ENCODE measurements at places on chromosomes 2 and 18.

GRCh38 chr2:3622967-3623366 lies 28.1 kb downstream of the COLEC11 start:
- no peak for ATAC-seq

DNA sequence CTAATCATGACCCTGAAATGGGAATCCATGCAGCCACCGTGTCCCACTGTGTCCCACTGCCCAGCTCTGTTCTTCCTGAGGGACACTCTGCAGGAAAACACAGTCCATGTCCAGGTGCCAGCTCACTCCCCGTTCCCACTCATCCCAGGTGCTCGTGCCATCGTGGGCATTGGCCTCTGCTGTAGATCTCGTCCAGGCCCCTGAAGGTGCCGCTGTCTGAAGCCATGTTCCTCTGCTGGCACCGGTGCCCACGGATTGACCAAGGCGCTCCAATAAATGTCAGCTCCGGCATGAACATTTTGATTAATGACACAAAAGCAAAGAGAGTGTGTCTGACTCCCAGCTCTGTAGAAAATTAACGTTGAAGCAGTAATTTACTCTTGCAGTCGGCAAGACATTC lies 280.1 kb upstream of the SALL3 start:
- ATAC-seq = no peak

DNA sequence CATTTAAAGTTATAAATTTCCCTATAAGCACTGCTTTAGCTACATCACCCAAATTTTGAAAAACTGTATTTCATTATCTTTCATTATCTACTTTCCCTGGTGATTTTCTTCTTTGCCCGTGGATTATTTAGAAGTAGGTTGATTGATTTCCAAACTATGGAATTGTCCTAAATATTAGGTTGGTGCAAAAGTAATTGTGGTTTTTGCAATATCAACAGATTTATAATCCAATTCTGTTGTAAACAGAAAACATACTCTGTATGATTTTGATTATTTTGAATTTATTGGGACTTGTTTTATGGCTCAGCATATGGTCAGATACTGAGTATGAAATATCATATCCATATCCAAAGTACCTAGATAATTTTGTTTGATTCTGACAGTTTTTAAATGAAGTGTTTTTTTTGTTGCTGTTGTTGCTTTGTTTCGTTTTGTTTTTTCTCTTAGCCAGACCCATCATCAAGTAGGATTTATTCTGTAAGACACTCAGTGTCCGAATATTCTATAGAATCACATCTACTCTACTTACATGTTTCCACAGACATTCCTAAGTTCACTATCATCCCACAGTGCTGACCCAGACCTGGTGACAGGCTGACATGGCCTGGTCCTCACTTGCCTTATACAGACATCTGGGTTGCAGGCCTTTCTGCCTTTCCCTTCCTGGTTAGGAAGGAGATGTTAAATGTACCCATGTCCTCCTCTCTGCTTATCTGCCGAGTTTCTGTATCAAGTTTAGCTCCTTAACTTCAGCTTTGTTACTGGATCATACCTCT lies 2.1 kb upstream of the TRABD2A start:
- ATAC-seq = no peak

DNA sequence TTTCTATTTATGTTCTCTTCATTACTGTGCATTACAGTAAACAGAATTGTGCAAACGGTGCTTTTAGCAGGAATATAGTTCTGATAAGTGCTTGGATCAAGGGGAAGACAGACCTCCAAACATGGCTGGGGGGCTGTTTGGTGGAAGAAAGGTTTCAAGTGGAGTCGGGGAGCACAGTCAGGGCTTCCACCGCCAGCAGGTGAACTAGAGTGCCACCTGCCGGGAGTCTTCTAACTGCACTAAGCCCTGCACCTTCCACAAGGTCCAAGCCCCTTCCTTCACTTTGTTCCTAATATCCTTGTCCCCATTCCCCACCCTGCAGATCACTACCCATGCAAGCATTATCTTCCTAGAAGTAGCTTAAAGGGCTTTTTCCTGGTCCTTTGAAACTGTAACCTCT lies 11.1 kb downstream of the ONECUT2 start:
- no peak for ATAC-seq

DNA sequence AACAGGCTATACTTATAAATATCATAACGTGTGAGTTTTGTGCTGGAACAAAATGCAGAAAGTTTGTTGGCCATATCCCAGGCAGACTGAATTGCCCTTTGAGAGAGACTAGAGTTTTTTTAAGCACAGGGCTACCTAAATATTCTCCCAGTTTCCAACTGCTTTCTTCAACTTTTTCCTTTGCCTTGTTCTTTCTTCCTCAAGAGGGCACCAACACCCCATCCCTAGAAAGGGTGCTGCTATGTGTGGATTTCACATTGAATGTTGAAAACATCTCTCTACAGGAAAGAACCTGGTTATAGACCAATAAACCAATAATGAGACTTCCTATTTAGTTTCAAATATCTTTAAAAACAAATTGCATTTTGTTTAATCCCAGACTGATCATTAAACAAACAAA lies 87.9 kb downstream of the ICOS start:
- no peak for ATAC-seq

DNA sequence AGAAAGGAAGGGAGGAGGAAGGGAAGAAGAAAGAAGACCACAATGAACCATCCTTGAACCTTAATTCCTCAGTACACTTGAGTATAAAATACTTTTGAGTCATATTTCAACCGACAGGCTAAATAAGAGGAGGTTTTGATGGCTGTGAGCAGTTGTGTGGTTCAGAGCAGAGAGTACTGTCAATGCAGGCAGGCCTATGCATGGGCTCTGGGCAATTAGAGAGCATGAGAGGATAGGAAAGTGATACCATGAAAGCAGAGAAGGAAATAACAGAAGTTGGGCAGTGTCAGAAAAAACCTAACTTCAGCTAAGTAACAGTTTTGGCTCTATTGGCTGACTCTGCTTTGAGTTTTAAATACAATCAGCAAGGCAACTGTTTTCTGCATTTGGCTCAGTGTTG lies 123.6 kb upstream of the STK17B start:
- ATAC-seq = no peak

- ATAC-seq = no peak
These were observed 6.0 kb upstream of the ALPI start for GRCh38 chr2:232449964-232450363.

DNA sequence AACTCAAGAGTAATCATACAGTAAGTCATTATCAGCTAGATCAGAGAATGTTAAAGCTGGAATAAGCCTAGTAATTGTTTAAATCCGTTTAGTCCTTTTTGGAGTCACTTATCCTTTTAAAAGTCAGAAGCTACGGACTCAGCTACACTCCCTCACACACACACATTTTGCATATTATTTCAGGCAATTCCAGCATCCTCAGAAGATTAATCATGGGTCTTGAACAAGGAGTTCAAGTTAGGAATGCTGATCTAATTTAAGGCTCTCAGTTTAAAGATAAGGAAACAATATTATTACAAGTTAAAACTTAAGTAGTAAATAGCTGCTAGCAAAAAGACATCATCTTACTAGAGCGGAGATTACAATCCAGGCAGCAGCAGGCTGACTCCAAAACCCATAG lies 74.3 kb downstream of the GTF3C3 start:
- ATAC-seq = no peak

GRCh38 chr2:65354773-65355172 lies 77.6 kb downstream of the SPRED2 start:
- no peak for ATAC-seq

GRCh38 chr18:43277164-43277600 lies at the start of gene SYT4:
TSS of gene SYT4 (minus strand) at chr18:43277490. CDS start at chr18:43277281, 209 bp downstream.
- no peak for ATAC-seq

DNA sequence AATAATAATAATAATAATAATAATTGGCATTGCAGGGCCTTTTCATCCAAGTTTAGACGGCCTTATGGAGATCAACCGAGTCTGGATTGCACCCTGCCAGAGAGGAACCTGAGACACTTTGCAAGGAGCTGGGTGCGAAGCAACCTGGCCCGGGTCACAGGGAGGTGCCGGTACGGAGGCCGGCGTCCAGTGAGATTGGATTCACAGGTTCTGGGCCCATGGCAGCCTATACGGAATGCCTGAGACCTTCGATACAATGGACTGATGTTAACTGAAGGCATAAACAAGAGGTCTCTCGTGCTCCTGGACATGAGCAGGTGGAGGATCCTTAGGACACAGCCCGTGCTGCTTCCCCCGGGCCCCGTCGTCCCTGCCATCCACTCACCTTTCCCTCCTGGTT lies 416.5 kb upstream of the SALL3 start:
- ATAC-seq = no peak

DNA sequence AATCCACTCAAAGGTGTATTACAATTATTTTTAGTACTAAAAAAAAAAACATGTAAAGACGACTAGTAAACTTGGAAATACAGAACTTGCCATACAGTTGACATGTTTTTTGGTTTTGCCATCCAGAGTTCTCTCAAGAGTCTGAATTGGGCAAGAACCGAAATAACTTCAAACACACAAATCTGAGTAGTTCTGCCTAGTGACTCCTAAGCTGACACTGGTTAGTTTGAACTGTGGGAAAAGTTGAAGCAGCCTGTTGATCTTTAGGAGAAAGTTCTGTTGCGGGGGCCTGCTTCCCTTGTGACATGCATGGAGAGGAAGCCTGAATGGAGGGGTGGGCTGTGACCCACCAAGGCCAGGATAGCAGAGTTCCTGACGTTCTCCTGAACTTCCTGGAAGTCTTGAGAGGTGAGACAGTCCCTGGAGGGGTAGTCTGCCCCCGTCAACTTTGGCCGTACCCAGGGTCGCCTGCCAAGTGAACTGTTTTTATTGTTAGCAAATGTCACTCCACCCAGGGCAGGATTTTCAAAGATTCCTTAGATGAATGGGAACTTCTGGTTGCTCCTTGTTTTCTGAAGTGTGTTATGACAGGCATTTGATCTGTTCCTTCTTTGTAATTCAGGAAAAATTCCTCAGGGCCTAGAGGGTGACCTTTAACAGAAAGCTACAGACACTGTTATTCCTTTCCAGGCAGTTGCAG lies 85.6 kb upstream of the SPTBN1 start:
- ATAC-seq = no peak

- ATAC-seq = no peak
These were observed 655.2 kb downstream of the RNF144A start for GRCh38 chr2:7572450-7572849.

DNA sequence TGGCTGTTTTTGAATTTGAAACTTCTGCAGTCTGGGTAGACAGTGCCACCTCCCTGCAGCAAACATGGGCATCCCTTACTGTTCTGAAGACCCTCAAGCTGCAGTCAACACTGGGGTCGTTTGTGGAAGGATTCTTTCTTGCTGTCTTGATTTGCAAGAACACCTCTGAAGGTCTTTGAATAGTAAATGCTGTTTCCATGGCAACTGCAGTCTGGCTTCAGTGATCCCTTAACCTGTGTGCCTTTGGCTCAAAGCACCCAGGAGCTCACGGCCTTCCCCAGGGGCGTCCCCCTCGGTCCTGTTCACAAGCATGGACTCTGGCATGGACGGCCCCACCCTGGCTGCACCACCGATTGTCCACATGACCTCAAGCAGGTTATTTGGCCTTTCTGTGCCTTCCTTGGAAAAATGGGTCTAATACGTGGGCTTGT lies 38.3 kb downstream of the LRRFIP1 start:
- ATAC-seq = no peak

DNA sequence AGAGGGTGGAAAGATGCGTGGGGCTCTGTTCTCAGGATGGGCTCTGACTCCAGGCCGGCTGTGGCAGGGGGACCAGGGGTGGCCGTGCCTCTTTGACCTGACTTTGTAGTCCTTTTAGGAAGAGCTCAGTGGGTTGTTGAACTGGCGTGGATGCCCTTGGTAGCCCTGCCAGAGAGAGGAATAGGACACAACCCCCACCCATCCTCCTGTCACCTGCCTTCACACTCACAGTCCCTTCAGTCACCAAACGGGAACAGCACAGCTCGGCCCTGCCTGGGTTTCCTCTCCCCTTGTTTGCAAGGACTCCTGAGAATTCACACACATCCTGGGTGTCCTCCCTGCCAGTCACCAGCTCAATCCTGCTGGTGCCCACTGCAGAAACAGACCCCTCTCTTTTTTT lies 20.1 kb upstream of the MRPL33 start:
- no peak for ATAC-seq

GRCh38 chr2:187214306-187214705 lies 233.7 kb downstream of the CALCRL start:
- ATAC-seq = no peak

DNA sequence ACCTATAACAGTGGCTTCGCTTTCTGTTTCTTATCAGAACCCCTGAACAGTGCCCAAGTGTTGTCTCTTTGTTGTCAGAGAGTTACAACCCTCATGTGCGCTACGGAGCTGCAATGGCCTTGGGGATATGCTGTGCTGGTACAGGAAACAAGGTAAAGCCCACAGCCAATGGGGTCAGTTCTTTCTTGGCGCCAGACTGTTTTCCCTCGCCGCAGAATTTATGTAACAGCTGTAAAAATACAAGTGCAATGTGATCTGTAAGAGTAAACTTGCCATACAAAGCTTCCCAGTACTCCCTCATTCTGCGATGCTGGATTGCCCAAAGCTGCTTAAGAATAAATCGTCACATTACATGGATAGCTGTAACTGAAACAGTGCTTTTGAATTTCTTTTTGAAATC lies 13.9 kb upstream of the HTR2B start:
- no peak for ATAC-seq

GRCh38 chr2:77487074-77487803 lies 34.9 kb downstream of the LRRTM4 start:
- ATAC-seq = no peak

DNA sequence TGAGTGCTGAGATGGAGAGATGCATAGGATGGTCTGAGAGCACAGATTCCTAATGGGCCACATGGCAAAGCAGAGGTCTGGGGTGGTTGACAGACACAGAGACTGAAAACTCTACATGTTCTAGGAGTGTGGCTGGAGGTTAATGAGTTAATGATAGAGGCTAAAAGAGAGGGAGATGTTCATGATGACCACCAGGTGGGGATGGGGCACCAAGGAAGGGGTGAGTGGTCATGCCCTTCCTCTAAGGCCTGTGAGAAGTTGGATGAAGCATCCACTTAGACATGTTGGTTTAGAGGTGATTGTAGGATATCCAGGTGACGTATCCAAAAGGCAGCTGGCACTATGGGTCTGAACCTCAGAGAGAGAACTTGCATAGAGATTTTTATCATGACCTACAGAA lies 102.1 kb downstream of the LRP2 start:
- no peak for ATAC-seq

DNA sequence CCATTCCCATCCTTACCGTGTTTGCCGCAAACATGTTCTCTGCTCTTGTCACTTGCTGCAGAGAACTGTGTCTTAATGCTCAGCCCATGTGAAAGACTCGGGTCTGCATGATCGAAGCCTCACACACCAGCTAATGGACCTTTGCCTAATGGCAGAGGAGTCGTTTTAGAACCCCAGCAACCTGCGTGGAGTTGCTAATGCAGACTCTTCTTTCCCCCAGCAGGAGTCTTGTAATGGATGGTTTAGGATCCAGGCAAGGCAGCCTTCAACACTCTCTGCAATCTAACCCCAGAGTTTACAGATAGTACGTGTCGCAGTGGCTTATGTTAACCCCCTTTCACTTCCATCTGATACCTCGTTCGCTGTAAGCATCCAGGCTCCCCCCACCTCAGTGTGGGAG lies 316.4 kb downstream of the AGAP1 start:
- ATAC-seq = no peak

- ATAC-seq = no peak
These were observed 166.2 kb upstream of the VRK2 start for GRCh38 chr2:57880446-57880845.

GRCh38 chr2:168394262-168394661 lies 61.8 kb upstream of the CERS6 start:
- no peak for ATAC-seq

- no peak for ATAC-seq
These were observed at the start of gene TMEM200C for GRCh38 chr18:5895299-5895875. TSS of gene TMEM200C (minus strand) at chr18:5895522. CDS start at chr18:5892063, 3,459 bp downstream.

GRCh38 chr2:181955010-181955409 lies 30.6 kb upstream of the PPP1R1C start:
- ATAC-seq = no peak
